BE2C (cell line): ENCODE measurements at places on chromosomes 3 and 15.

GRCh38 chr3:72288955-72289691, 504.2 kb upstream of the PROK2 start:
- DNase-seq: peak; percentile 81

GRCh38 chr3:136292500-136292899, 42.4 kb downstream of the PCCB start:
- no peak for DNase-seq

- DNase-seq: no peak
These were observed 137.0 kb upstream of the UBP1 start for GRCh38 chr3:33577173-33577572.

- peak; percentile 74 for DNase-seq
These were observed at the start of gene ADPRH for GRCh38 chr3:119579366-119580066. ADPRH (plus strand) TSS chr3:119579492; CDS start chr3:119582170, 2,678 bp downstream.
